ENCODE measurements at places on chromosomes 5 and 9.

DNA sequence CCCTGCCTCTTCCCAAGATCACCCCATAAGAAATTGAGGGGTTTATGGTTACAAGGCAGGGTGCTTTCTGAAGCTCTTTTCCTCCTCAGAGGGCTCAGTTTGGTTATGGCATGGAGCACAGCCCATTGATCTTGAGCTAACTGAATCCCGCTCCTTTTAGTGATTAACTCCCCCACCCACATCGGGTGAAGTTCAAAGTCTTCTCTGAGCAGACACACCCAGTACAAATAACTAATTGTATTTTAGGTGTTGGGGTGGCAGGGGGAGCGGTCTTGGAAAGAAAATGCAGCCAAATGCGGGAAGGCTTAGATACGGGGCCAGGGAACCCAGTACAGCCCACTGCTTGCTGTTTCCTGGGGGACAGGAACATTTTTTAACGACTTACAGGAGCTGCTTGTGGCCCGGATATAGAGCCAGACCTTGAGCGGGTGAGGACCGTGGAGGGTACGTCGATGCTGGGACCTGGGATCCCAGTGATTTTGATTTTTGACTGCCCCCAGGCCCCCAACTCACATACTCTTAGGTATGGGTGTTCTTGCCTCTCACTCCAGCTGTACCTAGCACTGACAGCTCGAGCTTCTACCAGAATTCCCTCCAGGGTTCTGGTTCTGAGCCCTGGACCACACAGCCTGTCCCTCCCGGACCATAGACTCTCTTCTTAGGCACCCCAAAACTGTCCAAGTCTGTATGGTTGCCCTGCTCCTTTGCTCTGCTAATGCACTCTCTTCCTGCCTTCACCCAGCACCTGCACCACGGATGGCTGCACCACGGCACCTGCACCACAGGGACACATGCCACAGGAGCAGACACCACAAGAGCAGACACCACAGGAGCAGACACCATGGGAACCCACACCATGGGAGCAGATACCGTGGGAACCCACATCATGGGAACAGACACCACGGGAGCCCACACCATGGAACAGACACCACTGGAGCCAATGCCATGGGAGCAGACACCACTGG lies 18.3 kb upstream of the RXRA start:
- no peak for DNase-seq

- no peak for DNase-seq
Observed at GRCh38 chr5:147045290-147045689, 166.7 kb upstream of the PPP2R2B start.

- no peak for DNase-seq
Observed at GRCh38 chr5:5122776-5123175, 17.4 kb upstream of the ADAMTS16 start.

- no peak for DNase-seq
Observed at GRCh38 chr5:157965989-157966388, 107.0 kb upstream of the CLINT1 start.

DNA sequence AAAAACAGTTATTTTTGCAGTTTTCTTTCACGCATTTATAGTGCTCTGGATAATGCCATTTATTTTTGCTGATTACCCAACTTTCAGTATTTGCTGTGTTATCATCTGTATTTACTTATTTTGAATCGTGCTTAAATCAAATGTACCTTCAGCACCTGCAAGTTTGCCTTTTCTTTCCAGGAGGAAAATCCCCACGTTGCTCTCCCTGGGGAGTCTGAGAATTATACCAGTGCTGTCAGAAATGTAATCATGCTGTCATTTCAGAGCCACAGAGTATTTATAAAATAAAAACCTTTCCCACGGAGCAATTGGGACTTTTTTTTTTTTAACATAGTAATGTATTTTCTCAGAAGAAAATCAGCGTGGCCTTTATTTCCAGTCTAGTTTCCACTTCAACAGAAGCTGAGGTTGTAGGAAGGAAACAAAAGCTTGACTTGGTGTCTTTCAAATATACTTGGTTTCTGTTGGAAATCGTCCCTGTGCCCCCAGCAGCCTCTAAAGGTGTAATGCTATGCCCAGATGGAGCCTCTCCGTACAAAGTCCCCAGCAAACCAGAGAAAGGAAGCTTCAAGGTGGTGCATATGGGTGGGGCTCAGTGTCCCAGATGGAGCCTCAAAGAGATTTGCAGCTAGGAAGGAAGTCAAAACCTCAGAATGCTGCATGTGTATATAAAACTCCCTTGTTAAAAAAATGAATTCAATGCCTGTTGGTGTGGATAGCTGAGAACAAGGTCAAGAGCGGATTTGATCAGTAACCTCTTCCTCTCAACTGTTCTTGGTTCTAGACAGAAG lies 2.1 kb downstream of the GPR150 start:
- DNase-seq: no peak

DNA sequence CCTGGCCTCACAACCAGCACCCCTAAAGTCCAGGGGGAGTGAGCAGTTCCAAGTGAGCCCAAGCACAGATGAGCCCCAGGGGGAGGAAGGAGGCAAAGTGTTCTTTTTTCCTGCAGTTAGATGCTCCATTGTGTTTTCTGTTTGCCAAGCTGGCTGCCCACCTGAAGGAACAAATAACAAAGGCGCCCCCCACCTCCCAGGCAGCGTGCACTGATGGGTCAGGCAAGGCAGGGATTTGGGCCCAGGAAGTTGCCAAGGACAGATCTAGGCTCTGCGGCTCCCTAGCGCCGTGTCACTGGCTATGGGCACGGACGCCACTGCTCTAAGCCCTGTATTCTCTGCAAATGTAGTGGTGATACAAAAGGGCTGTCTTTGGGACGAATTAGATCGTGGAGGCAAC lies 21.8 kb downstream of the FGF1 start:
- DNase-seq: no peak

DNA sequence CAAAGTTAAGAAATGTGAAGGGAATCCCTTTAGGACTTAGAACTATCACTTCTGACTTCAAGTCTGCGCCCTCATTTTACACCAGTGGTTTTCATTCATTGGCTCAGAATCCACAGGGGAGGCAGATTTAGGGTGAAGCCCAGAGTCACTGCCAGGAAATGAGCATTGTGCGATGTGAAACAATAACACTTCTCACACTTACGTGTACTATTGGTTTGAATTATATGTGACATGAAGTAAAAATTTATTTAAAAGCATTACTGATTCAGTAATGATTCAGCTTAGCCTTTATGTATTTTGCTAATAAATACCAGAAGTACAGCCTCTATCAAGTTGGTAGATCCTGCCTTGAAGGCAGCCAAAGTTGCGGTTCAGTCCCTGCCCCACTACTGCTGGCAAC lies 98.6 kb downstream of the PAM start:
- DNase-seq: no peak

DNA sequence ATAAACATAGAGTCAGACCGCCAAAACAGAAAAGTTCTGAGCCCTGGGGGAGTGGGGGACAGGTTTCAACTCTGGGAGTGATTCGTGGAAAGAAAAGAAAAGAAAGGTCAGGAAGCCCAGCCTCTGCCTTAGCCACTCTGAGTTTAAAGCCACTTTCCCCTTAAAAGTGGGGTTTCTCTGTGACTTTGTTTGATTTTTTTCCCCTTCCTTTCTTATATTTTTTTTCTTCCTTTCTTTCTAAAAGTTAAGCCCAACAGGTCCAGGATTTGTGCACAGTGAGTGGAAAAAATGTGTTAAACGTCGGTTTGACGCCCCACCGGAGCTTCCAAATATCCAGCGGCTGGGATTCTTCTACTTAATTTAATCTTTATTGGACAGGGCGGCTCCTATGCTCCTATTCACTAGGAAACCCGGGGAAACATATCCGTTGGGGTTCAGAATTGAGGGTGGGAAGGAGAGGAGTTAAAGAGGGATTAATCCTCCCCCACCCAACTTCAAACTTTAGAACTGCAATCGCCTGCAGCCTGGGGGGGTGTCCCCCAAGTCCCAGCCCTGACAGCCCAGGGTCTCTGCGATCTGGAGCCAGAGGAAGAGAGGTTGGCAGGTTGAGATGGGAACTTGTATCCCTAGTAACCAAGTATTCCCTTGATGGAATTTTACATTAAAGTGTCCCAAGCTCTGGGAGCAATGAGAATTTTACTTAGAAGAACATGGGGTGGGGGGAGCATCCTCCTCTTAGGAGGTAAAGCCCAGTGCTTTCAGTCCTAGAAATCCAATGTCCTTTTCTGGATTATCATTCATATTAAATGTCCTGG lies 6.3 kb downstream of the NR2F1-AS1 start:
- no peak for DNase-seq

DNA sequence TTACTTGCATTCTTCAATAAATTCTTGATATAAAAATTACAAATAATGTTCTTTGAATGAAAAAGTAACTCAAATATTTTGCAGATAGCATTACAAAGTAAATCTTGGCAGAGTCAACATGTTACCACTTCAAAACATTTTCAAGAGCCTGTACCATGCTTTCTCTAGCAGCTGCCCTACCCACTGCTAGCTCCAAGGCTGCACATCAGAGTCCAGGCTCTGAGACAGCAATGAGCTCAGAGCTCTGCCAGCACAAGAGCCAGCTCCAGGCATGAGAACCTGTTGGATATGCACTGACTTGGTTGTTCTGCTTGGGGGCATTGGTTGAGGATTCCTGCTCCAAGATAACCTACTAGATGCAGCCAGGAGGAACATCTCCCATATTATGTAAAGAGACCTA lies 211.3 kb upstream of the HAPLN1 start:
- DNase-seq: no peak

GRCh38 chr9:37451628-37452027 lies 13.6 kb downstream of the ZBTB5 start:
- DNase-seq: no peak

- no peak for DNase-seq
Observed at GRCh38 chr5:39843767-39844166, 419.0 kb upstream of the DAB2 start.

- DNase-seq: no peak
Observed at GRCh38 chr9:114011313-114011712, 66.8 kb downstream of the AMBP start.

- DNase-seq: no peak
Observed at GRCh38 chr9:135416664-135417290, 62.8 kb upstream of the PPP1R26 start.

GRCh38 chr5:40831346-40832210 lies 3.4 kb downstream of the RPL37 start:
- no peak for DNase-seq

GRCh38 chr5:135671966-135672365 lies 93.2 kb upstream of the CXCL14 start:
- DNase-seq: no peak

GRCh38 chr5:89917112-89917511 lies 492.4 kb downstream of the CETN3 start:
- DNase-seq: no peak

DNA sequence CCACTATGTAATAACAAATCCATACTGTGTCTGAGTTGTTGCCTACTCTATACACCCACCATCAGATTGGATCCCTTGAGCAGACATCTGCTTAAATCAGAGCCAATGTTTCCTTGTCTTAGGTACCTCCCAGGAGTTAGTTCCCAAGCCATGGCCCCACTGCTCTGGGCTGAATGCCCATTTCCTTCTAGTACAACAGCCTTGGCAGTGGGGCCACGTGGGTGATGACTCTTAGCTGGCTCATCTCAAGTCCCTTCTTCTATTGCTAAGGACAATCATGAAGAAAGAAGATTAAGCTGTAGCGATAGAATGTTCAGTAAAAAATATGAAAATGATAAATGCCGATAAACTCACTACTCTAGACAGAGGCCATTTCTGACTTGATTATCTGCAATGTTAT lies 16.6 kb downstream of the PTGR1 start:
- DNase-seq: no peak

GRCh38 chr5:150658121-150658520 lies 2.9 kb upstream of the MYOZ3 start:
- no peak for DNase-seq

DNA sequence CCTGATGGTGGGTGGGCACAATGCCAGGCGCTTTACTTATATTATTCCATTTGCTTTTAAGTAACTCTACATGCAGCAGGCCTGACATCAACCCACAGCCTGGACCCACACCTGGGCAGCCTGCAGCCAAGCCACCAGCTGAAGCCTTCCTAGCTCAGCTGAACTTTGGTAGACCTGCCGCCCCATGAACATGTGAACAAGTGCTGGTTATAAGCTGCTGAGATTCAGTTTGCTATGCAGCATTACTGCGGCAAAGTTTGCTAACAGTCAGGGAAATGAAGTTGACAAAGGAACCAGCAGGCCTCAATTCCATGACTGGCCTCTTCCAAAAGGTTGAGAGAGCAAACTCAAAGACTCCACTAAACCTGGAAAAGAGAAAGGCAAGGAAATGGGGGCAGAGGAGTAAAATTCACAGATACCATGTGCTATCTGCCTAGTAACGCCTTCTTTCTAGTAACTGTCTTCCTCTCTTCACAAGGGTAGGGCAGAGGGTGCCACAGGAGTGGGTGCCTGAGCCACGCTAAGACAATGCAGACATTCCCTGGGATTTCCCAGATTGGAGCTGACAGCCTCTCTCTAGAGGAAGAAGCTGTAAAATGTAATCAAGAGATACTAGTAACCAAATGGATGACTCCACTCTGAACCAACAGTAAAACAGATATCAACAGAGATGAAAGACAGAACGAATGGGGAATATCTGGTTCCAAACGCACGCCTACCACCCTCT lies 2.9 kb downstream of the BOD1 start:
- DNase-seq: peak; percentile 41

- DNase-seq: peak; percentile 56
Observed at GRCh38 chr5:36277521-36278176, 24.1 kb downstream of the RANBP3L start.

DNA sequence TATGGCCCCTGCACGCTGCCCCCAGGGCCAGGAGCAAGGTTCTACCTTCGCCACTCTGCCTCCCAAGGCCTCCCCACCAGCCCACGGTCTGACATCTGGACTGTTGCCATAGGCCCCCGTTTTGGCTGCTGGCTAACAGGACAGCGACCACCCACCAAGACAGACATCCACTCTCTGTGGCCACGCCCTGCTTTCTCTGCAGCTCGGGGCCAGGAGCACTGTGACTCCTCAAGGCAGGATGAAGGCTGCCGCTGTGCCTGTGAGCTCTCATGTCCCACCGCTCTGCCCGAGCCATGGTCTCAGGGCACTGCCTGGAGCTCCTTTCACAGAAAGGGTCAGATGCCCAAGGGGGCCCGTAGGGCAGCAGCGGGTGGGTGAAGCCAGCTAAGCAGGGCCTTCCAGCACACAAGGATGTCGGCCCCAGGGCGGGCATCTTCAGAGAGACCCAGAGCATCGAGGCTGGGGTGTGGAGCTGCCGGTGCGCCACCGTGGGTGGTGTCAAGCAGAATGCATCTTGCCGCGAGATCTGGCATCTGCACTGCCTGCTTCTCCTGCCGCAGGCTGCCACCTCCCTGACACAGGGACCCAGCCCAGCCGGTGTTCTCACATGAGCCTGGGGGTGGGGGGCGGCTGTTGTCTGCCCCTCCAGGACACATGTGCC lies 92.2 kb upstream of the ADAMTS2 start:
- DNase-seq: no peak
